Heart right ventricle (tissue), 16 donors: ENCODE measurements at places on chromosomes 2 and 18. TPM values are rescaled to one million over a fixed set of nuclear protein-coding genes. Genes with fewer than 3 reads are reported as not detected.

DNA sequence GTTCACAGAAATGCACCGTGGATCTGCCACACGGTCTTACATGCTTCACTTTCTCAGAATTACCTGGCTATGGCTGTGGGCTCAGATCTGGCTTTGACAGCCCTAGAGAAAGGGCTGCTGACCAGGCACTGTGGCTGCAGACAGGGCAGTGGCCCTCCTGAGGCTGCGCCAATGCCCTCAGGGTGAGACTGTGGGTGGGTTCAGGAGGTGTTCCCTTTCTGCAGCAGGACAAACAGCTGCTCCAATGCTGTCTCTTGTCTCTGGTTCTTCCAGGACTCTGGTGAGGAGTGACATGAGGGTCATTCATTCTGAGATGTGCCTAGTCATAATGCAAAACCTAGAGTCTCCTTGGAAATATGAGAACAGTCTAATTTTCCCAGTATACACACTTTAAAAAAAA lies 90.5 kb upstream of the SMIM21 start:
- DNase-seq = no peak

DNA sequence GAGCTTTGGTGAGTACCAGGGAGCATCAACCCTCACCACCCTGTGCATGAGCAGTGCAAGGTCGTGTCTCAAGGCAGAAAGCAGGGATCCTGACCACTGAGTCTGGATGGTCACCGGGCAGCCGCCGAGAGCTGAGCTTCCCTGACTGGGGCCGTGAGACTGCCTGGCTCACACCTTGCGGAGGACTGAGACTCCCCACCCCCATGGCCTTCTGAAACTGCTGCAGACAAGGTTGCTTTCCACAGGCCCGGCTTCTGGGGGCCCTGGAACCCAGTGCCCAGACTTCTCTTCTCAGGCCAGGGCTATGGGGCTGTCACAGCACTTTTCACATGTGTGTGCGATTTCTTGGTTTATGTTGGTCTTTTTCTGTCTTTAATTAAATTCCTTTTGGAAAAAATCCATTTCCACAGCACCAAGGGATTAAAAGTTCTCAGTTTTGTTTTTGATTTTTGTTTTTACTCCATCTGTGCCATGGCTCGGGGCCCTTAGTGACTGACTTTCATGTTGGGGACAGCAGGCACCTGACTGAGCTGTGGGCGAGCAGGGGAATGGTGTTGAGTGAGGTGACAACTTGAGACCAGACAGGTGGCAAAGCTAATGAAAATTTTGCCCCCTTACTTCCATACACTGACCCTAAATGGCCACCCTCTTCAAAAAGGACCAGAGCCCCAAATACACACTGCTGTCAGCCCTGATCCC lies 297.9 kb downstream of the CYP26B1 start:
- DNase-seq = no peak

DNA sequence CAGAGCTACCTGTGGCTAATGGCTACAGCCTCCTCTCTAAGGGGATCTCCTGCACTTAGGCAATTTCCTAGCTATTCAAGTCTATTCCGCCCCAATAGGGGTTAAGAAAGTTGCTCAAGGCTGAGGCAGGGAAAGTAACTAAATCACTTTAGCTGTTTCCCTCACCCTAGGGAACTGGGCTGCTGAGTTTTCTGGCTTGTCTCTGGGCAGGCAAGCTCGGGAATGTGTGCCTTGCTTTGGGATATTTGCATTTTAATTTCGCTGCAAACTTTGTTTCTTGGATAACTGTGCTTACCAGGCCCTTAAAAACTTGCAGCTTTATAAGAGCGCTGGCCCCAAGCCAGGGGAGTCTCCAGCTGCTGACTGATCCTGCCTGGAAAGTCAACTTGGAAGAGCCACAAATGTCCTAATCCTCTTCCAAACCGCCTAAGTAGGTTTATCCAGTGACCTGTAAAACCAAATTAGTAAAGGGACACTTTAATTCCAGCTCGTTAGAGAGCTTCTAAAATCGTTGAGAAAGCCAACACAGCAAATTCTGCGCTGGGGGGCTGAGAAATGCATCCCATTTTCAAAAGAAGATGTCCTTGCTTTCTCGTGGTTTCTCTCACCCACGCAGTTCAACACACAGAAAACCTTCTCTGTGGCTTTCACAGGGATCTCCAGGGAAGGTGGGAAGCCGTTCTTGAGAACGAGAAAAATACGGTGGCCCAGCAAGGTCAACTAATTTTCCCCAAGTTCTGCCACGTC lies 59.5 kb upstream of the SP3 start:
- peak; percentile 87 for DNase-seq

GRCh38 chr2:219709331-219709761 lies 81.9 kb downstream of the SLC4A3 start:
- DNase-seq = peak; percentile 31

- no peak for DNase-seq
Observed at GRCh38 chr2:184683911-184684310, 85.6 kb downstream of the ZNF804A start.

DNA sequence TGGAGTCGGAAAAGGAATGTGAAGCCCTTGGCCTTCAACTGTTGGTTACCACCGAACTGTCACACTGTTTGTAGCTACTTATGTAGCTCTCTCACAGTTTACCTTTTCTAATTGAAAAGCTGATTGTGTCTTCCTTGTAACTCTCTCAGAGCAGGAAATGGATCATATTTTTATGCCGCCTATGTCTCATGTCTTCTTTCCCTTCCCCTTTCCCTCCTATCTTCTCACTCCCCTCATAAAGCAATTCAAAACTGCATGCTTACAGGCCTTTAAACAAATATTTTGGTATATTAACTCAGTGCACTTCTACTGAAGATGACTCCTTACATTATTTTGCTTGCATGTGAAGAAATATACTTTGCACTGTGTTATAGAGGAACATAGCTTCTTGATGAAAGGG lies 6.0 kb downstream of the SLC39A10 start:
- DNase-seq = no peak

DNA sequence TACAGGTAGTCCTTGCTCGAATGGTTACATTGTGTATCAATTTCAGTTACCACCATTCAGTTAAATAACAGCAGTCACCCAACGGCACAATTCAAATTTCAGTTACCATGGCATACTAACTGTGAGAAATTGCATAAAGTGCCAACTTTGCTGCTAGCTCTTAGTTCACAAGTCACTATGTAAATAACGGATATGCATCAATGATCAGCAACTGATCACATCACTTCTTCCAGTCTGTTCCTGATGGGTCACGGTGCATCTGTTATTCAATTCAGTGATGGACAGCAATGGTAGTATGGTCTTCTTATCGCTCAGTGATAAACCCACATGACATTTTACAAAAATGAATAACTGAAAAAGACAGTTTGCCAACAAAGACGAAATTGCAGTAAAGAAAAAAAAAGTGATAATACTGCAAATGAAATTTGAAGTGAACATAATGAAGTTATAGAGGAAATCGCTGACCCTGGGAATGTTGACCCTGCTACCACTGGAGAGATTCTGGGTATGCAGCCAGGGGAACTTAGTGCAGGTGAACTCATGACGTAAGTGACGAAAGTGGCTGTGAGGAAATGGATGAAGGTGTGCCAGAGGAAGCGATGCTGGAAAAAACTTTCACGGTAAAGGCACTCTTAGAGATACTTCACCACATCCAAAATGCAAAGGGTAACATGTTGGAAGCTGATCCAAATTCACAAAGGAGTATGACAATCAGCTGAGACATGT lies 25.9 kb upstream of the RAPGEF4 start:
- DNase-seq = no peak

DNA sequence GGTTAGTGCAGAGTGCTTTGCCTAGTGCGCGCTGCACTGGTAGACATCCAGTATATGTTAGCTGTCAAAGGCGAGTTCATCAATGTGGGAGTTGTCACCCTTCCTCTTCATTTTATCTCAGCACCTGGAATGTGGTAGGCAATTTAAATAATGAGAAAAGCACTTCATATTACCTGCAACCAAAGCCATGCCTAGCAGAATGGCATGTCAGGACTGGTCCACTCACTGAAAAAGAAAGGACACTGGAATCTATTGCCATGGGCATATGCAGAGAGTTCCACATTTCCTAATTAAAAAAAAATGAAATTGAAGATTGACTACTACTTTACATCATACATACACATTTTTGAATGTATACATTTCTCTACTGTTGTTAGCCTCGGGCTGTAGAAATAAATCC lies 139.6 kb downstream of the PAX3 start:
- DNase-seq = no peak

- no peak for DNase-seq
Observed at GRCh38 chr18:54357082-54357659, 487 bp downstream of the STARD6 start.

GRCh38 chr2:70475266-70475665 lies 78.4 kb downstream of the TGFA start:
- DNase-seq = no peak

GRCh38 chr2:43221124-43221762 lies 5.2 kb downstream of the ZFP36L2 start:
- DNase-seq = peak; percentile 76

DNA sequence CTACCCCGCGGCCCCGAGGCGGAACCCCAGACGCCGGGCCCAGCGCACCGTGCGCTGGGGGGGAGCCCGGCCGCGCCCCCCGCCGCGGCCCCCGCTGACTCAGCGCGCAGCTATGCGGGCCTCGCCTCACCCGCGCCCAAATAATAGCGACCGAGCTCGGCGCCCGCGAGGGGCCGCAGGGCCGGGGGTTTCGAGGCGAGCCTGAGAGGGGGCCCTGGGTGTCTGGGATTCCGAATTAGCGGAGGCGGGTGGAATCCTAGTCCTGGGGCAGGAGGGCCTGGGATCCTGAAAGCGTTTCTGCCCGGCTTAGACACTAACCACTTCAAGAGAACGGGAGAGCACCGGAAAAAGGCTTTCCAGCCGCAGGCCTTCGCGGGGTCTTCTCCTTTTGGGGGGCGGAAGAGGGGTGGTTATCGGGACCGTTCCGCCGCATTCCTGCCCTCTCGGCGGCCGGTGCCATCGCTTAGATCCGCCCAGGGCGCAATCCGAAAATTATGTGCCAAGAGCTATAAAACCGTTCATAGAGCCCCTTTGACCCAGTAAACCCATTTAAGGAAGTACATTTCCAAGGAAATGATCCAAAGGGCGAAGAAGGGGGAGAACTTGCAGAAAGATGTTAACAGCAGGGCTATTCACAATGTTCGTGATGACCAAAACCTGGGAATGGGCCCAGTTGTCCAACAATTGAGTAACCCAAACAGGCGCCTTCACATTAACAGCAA lies 681 bp upstream of the ROCK2 start:
- DNase-seq = peak; percentile 63

DNA sequence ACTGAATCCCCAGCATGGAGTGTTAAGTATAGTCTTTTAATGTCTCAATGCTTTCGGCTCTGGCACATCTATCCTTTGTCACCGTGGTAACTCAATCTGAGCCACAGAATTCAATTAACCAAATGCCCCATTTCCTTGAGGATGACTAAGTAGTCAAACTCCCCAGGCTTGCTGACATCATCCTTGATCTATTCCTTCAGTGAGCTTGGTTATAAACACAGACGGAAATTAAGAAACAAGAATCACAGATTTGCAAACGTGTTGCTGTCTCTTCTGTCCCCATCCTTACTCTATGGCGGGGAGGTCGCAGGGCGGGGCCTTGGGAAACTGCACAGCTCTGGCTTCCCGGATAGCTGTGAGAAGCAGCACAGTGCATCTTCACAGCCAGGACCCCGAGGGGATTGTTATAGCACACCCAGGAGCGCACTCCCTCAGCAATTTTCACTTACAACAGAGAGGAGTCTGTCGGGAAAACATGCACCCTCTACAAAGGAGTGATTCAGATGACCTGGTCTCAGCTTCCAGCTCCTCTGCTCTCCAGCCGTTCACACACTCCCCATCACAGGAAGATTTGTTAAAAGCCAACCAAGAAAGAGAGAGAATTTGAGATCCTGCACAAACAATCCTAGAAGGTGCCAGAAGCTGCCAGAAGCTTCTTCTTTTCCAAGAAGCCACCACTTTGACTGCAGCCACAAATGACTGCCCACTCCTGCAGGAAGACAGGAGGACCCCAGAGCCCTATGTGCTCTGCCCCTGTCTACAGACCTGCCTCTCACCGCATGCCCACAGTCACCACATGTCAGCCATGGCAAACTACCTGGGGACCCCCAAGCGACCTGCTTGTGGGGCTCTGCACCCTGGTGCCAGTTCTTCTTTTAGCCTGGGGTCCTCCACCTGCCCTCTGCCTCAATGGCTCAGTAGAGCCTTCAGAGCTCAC lies 44.9 kb upstream of the YWHAQ start:
- DNase-seq = no peak

- no peak for DNase-seq
Observed at GRCh38 chr2:71609958-71610357, 156.6 kb downstream of the DYSF start.

- no peak for DNase-seq
Observed at GRCh38 chr18:14921031-14921430, 173.1 kb downstream of the ANKRD30B start.

DNA sequence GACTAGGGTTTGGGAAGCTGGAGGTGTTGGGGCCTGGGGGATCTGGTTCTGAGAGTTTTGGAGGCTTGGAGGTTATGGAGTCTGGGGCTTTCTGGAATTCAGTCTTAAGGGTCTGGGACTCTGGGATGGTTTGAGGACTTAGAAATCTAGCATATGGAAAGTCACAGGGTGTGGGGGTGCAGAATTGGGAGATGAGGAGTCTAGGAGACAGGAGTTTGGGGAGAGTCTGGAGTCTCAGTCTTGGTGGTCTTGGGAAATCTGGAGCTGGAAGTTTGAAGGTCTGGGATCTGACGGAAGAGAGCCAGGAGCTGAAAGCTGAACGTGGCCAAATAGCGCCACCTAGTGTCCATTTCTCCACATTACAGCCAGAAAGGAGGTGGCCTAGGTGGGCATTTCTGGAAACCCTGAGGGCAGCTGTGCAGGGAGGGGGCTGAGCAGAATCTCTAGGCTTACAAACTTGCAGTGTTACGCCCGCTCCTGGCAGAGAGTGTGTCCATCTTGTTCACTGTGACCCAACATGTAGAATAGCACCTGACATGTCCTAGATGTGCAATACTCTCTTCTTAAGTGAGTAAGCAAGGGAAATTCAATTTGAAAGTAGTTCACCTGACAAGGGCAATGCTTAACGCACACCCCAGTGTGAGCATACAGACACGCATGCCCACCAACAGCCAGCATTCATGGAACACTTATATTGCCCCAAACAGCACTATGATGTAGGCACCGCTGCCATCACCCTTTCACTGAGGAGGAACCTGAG lies 204.8 kb downstream of the TFCP2L1 start:
- DNase-seq = no peak

- DNase-seq = no peak
Observed at GRCh38 chr2:208183972-208184705, 5.7 kb downstream of the C2orf80 start.

GRCh38 chr2:95007822-95008221 lies 17.7 kb upstream of the MAL start:
- DNase-seq = peak; percentile 57

- DNase-seq = no peak
Observed at GRCh38 chr2:215677481-215677880, 241.6 kb upstream of the FN1 start.

- DNase-seq = no peak
Observed at GRCh38 chr2:105929516-105929915, 184.8 kb downstream of the NCK2 start.

GRCh38 chr2:143701785-143702184 lies 572.6 kb downstream of the ARHGAP15 start:
- no peak for DNase-seq

GALNT14 gene
- 1.4 TPM for total RNA-seq

STARD6 gene
- not detected for total RNA-seq

SPC25 gene
- total RNA-seq = 0.44 TPM

RELCH gene
- total RNA-seq = 20.4 TPM

NAT8 gene
- total RNA-seq = not detected
